Suppressor macrophage (primary cell): ENCODE measurements at places on chromosomes 3 and 15.

DNA sequence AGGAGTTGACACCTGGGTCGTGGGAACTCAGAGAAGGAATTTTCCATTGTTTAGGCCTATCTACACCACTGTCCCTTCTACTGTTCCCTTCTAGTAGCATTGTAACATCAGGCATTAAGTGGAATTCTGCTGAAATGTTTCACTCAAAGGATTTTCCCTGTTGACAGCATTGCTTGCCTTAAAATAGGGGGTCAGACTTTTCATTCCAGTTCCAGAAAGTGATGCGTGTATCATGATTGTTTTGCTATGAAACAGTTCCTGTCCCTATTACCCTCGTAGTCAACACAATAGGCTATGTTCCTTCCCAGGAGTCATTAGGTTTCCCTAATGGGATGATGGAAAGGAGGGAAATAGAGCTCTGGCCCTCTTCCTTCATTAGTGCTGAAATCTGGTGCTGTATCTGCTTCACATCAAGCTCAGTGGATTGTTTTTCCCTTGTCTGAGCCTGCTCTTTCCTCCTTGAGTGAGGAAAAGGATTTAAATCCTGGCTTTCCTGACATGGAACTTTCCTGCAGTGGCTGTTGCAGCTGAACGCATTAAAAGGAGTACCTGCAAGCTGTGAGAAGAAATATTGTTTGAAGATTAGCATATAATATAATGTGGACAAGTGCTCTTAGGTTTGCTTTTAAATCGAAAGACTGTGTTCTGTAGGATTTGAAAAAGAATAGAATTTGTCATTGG, 195.9 kb downstream of the KLHL25 start:
- no peak for DNase-seq

- no peak for DNase-seq
Observed at GRCh38 chr3:61562042-61562720, 810 bp downstream of the PTPRG start.

GRCh38 chr15:81740416-81740815, 305.4 kb downstream of the MEX3B start:
- no peak for DNase-seq

DNA sequence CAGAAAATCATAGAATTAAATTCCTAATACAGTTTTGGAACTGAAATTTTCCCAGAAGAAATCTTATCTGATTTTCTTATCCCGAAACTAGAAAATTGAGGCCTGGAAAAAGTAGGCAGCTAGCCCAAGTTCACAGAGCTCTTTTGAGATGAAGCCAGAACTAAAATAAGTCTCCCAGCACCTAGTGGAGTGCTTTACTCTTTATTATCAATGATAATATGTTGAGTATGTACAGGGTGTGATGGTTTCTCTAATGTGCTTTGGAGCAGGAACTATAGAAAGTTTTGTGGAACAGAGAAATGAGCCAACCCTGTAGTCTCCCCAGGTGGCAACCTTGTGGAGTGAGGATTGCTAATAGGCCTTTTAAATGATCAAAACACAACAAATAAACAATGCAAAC, 30.3 kb upstream of the BCL6 start:
- no peak for DNase-seq

- no peak for DNase-seq
Observed at GRCh38 chr15:78637776-78638435, 3.1 kb downstream of the CHRNB4 start.
